Hindlimb muscle (tissue), 1 donor: ENCODE measurements at places on chromosomes 3 and 15. TPM values are rescaled to one million over a fixed set of nuclear protein-coding genes. Genes with fewer than 3 reads are reported as not detected.

- no peak for DNase-seq
Observed at GRCh38 chr3:10505050-10505790, at the start of gene ATP2B2. Gene ATP2B2, minus strand, starts transcription at chr3:10505586. Its CDS starts 56,043 bp downstream, at chr3:10449543.

GRCh38 chr3:173109143-173109542 is 31.9 kb downstream of the SPATA16 start:
- DNase-seq: no peak

DNA sequence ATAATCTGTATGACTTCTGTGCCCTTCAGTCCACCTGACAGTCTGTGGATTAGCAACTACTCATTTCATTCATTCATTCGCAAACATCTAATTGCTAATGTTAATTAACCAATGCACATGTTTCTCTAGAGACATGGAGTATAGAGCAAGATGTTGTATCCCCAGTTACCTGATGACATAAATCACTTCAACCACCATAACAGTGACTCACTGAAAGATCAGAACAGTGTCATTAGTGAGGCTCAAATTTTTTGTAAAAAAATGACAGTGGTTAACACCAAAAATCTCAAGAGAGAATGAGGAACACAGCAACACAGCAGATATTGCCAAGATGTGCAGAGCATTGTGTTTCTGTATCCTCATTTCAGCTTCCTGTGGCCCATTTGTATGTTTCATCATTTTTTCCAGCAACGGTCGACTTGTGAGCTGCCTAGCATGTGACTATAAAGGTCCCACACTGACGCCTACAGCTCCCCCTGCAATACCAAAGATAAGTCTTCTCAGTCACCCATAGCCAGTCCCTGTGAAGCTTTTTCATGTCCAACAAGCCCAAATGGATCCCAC is 3.7 kb upstream of the PLD1 start:
- DNase-seq: peak; percentile 39

SCN11A gene
- 4.0 TPM for polyA plus RNA-seq

- DNase-seq: no peak
Observed at GRCh38 chr3:151813799-151814198, at the start of gene AADAC. Gene AADAC, plus strand, starts transcription at chr3:151814116. Its CDS starts 47 bp downstream, at chr3:151814163.

DNA sequence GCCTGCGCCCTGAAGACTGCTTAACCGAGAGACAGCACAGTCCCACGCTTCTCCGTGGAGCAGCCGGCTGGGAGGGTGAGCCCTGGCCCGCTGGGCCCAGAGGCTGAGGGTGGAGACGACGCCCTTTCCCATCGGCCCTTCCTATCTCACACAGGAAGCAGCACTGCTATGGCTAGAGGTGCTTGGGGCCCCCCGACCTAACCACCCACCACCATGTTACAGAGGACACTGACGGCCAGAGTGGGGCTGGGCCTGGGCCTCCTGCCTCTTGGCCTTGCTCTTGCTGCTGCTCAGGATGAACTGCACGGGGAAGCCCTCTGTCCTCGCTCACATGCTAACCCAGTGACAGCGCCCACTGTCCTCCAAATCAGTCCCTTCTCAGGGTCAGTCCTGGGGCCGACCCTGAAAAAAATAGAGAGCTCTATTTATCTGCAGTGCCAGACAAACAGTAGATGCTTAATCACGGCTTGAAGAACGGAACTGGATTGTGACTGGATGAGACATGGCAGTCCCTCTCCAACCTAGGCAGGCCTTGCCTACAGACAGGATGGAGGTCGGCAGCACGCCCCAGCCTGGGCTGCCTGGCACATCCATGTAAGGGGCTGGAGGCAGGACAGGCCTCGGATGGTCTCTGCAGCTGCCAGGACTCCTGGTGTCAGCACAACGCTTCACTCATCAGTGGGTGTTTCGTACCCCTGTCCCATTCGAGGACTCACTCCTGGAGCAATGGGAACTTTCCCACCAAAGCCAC is 14.2 kb downstream of the TMEM44 start:
- DNase-seq: no peak

- no peak for DNase-seq
Observed at GRCh38 chr3:58287354-58287753, 18.7 kb upstream of the RPP14 start.
